ENCODE measurements at places on chromosomes 13 and 19. TPM values are rescaled to one million over a fixed set of nuclear protein-coding genes. Genes with fewer than 3 reads are reported as not detected.
A peak's percentile ranks its signal among the peaks of the same experiment; 100 is the strongest.

The DCT gene
- not detected for total RNA-seq

The SPHK2 gene
- 30.6 TPM for total RNA-seq

The JSRP1 gene
- not detected for total RNA-seq

The GNG8 gene
- total RNA-seq = not detected

The GNA15 gene
- total RNA-seq = not detected

The URAD gene
- total RNA-seq = not detected

DNA sequence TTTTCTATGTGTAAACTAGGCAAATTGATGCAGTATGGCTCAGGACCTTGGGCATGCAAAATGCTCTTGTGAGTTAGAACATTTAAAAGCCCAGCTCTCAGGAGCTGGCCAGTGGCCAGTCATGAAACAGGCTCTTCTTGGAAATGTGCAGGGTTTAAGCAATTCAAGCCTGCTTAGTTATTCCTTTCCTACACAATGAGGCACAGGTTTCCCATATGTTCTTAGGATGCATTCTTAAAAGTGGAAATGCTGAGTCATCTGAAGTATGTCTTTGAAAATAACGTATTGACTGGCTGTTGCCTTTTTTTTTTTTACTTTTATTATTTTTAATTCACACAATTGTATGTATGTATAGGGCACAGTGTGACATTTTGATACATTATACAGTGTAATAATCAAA lies 300.7 kb downstream of the SLC7A1 start:
- DNase-seq = no peak

DNA sequence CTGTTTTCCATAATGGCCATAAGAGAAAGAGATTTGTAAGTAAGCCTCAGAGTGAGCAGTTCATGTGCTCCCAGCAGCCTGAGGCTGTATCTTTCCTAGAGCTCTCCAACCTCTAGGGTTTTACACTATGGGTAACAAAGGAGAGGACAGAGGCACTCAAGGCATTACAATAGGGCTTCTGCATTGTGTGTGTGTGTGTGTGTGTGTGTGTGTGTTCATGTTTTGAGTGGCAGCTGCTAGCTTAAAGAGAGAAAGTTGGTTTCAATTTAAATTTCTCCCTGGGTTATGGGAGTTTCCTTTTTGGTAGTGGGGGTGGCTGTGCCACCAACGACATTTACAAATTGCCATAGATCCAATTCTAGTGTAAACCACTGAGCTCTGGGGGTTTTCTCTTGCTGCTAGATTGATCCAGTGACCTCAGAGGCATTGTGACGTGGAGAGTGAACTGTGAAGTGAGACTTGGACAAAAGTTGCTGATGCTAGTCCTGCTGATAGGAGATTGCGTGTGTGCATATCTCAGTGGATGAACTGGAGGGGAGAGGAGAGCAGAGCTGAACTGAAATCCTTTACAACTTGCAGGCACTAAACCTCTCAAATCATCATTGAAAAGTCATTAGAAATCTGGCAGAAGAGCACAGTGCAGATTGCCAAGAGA lies 67.2 kb upstream of the OLFM4 start:
- no peak for DNase-seq

GRCh38 chr13:67150608-67151007 lies 79.5 kb downstream of the PCDH9 start:
- DNase-seq = no peak

- no peak for DNase-seq
Measured at GRCh38 chr19:58067240-58067912, 8.3 kb downstream of the ZNF135 start.

- no peak for DNase-seq
Measured at GRCh38 chr19:12187625-12188024, 24.7 kb downstream of the ZNF136 start.

GRCh38 chr13:29224206-29224605 lies 371.3 kb downstream of the SLC7A1 start:
- DNase-seq = no peak

- DNase-seq = peak; percentile 56
Measured at GRCh38 chr13:96141032-96141431, 51.1 kb downstream of the HS6ST3 start.

GRCh38 chr19:8305798-8306197 lies 2.4 kb downstream of the CD320 start:
- DNase-seq = no peak

- peak; percentile 92 for DNase-seq
Measured at GRCh38 chr19:39406656-39407409, at the start of gene ZFP36. ZFP36 (plus strand) TSS chr19:39406847; CDS start chr19:39406905, 58 bp downstream.

- DNase-seq = no peak
Measured at GRCh38 chr19:51327066-51328001, 14.6 kb downstream of the VSIG10L start.

DNA sequence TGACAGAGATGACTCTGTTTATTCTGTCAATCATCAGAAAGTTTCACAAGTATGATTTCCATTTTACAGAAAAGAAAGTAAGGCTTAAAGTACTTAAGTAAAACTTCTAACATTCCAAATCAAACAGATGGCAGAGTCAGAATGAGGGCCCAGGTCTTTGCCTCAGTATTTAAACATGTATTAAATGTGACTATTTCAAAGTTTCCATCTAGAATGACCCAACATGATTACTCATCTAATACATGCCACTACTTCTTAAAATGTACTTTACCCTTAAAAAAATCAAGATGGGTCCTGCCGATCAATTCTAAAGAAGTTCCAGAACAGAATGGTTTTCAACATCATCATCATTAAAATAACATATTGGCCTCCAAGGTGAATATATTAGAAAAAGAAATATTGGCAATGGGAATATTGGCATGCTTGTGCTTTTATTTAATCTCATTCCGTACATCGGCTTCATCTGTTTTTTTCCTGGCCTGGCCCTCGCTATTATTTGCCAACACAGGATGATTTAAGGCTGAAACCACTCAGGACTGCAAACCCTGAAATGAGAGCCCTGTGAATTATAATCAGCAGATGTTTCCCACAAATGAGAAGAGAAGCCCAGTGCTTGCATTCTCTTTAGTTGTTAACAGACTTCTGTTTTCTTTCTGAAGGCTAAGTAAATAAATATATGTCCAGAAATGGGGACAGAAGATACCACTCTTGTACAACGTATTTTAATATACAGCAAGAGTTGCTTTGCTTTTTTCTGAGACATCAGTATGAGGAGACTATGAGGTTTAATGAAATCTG lies 340.0 kb downstream of the DNAJC15 start:
- DNase-seq = no peak
